ENCODE measurements at places on chromosomes 13 and 19. TPM values are rescaled to one million over a fixed set of nuclear protein-coding genes. Genes with fewer than 3 reads are reported as not detected.

DNA sequence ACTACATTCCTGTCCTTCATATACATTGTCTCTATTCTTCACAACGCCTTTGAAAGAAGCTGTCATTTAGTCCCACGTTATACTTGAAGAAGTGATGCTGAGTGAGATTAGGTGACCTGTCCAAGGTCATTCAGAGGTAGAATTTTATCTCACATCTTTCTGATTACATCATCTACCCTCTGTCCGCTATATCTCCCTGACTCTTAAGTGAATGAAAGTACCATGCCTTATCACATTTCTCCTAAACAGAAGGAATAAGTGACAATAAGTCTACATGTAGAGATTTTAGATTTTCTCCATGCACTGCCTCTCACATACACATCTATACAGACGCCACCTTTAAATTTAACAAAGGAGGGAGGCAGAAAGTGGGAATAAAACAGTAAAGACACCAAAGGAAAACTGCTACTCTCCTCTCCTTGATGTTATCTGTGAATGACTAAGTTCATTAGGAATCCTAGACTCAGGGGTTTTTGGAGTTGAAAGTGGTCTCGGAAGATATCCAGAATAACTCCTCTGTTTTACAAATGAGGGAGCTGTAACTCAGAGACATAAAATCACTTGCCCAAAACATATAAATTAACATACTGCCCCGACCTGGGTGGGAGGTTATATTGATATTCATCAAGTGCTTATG lies 4.9 kb upstream of the CLDN10 start:
- DNase-seq, result no peak

DNA sequence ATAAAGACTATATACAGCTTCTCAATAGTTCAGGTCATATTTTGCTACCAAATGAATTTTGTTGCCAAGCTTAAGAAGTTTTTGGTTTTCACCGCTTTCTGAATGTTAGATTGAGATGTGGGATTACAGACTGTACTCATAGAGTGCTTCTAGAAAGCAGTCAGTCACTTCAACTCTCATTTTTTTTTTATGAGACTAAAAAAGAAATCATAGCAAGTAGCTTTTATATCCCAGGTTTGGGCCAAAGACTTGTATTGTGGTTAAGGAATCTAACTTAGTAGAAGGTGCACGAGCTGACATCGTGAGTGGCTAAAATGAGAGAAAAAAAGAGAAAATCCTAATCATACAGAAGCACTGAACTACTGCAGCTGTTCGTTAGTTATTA lies 2.2 kb upstream of the USPL1 start:
- DNase-seq, result no peak

DNA sequence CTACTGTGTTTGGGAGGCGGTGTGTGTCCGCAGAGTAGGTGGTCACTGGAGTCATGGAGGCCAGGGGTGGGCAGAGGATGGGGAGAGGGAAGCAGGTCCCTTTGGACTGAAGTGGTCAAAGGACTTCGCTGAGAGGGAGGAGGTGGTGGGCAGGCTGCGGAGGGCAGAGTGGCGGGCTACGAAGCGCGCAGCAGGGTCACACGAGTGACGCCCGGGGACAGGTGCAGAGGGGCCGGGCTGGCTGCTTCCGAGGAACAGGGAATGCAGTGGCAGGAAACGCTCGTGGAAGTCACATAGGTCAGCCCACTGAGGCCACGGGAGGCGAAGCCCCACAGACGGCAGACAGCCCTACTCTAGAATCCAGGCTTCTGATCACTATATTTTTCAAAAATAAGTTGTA lies 111.5 kb downstream of the URI1 start:
- no peak for DNase-seq

GRCh38 chr13:44401577-44401976 lies 28.0 kb downstream of the SERP2 start:
- DNase-seq, result no peak

GRCh38 chr13:106100171-106100919 lies 435.1 kb downstream of the EFNB2 start:
- peak; percentile 46 for DNase-seq

DNA sequence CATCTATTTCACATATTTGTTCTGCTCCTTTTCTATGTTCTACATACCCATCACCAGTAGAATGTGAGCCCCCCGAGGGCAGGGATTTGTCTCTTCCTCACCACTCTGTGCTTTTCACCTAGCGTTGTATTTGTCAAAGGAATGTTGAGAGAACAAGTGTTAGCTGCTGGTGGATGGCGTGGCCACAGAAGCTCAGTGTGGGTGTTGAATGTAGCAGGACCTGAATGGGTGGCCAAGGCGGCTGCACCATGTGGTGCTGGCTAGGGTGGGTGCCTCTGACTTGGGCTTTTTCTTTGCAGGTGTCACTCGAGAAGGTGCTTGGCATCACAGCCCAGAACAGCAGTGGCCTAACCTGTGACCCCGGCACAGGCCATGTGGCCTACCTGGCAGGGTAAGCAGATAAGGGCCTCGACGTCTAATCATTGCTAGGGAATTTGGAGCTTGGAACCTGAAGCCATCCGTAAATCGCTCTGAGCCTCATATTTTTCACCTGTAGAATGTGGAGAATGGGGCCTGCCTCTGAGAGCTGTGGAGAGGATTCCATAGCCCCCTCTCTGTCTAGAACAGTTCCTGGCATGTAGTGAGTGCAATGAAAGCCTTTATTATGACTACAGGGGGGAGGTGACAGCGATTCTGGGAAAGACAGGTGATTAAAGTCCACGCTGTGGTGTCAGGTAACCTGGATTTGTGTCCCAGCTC lies 3.9 kb downstream of the WDR62 start:
- DNase-seq, result no peak

DNA sequence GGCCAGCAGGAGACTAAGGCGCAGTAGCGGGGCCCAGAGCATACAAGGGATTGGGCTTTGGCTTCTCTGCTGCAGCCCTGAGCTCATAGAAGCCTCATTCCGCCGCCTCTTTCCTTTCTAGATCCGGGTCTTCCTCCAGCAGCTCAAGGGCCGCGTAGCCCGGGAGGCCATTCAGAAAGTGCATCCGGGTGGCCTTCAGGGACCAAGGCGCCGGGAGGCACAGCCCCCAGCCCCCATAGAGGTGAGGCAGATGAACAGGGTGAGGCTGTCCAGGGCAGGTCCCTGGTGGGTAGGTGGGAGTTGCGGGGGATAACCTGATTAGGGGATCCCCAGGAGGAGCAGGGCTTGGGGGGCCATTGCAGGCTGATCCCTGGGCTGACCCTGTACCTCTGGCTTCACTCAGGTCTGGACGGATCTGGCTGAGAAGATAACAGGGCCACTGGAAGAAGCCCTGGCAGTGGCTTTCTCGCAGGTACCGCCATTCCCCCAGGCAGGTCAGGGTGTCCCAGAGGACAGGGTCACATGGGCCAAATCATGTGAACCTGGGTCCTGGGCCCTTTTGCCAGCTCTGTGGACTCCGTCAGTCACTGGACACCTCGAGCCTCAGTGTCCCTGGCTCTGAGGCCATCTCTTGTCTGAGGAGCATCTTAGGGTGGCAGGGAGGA lies 1.3 kb downstream of the SNAPC2 start:
- DNase-seq, result no peak

- no peak for DNase-seq
These were observed 3.1 kb upstream of the SDHAF1 start for GRCh38 chr19:35991731-35992450.

DNA sequence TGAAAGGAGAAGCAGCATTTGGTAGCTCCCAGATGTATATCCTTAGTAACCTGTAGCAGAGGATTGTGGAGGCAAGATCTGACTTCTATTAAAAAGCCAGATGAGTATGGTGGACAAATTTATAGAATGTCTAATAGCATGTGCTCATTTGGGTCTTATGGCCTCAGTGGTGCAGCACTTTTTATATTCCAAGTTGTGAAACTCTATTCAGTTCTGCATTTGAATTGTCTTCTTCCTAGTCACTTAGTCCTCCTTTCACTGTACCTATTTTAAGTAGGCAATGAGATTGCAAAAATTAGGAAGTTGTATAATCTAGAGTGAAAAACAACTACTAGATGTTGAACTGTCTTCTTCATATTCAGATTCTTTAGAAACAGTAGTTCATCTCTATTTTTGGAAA lies 412.5 kb upstream of the PCDH9 start:
- no peak for DNase-seq

GRCh38 chr13:112229992-112230872 lies 145.9 kb upstream of the SPACA7 start:
- no peak for DNase-seq

DNA sequence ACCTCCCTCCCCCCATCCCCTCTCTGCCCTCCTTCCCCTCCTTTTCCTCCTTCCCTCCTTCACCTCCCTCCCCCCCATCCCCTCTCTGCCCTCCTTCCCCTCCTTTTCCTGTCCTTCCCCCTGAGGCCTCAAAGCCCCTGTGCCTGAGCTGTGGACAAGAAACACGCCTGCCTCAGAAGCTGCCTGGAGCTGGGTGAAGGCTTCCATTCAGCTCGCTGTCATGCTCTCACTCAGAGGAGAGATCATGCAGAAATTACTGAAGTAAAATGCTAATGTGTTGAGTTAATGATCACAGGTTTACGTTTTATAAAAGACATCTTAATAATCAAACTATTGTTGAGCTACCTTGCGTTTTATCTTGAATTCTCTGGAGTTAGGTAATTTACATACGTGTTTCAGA lies 114.5 kb downstream of the ATP11A start:
- DNase-seq, result no peak

- no peak for DNase-seq
These were observed 14.3 kb upstream of the FNDC3A start for GRCh38 chr13:48961379-48961778.

- DNase-seq, result no peak
These were observed 561.3 kb downstream of the FGF9 start for GRCh38 chr13:22232186-22232585.

DNA sequence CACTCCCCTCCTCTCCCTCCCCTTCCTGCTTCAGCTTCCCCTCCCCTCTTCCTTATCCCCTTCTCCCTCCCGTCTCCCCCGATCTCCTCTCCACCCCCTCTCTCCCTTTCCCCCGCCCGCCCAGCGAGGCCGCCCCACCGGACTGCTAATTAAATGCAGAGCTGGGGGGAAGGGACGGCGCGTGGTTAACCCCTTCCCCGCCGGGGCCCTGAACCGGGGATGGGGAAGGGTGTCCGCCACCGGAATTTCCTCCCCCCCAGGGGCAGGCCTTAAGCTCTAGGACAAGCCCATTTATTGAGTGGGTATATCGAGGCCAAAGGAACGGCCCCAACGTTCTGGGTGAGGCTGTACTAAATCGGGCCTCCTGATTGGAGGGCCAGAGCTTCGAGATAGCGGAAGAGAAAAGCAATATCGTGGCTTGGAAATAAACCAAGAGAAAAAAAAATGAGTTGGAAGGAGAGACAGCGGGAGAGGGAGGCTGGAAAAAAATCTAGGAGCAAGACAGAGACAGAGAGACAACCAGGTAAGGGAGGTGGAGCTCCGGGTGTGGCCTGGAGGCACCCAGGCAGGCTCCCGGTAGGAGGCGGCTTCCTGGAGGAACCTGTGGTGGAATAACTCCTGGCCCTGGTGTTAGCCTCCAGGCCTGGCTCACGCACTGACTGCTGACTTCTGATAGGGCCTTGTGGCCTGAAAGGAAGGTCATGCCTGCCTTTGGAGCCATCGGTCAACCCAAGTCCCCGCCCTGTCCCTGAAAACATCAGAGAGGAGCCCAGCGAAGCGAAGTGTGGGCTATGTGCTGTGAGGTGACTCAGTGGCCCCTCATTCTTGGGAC lies 11.6 kb upstream of the JUND start:
- DNase-seq, result peak; percentile 73

DNA sequence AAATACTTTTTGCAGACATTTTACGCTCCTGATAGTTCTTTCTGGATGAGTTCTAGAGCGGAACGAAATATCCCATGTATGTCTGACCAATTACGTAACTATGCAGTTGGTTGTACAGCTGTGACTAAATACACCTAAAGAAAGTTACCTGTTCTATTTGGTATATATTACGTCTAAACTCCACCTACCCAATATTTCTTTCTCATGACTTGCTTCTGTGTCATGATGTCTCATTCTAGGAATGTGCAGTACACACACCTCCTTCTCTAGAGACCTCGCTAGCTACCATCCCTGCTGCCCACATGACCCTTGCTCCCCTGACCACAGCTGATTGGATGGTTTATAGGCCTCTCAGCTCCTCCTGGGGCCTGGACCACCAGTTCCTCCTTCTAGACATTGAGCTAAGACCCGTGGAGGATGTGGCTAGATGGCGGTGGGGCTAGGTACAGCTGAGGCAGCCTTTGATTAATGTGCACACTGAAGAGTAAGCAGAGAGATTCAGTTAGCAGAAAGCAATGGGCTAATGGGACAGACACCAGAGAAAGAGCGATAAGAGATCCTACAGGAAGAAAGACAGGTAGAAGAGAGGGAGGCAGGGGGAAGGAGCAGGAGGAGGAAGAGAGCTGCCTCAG lies 422.1 kb downstream of the COG6 start:
- DNase-seq, result no peak

GRCh38 chr13:50037788-50038187 lies 22.5 kb downstream of the KCNRG start:
- DNase-seq, result no peak

- no peak for DNase-seq
These were observed 28.7 kb downstream of the ZSWIM4 start for GRCh38 chr19:13823901-13824300.

DNA sequence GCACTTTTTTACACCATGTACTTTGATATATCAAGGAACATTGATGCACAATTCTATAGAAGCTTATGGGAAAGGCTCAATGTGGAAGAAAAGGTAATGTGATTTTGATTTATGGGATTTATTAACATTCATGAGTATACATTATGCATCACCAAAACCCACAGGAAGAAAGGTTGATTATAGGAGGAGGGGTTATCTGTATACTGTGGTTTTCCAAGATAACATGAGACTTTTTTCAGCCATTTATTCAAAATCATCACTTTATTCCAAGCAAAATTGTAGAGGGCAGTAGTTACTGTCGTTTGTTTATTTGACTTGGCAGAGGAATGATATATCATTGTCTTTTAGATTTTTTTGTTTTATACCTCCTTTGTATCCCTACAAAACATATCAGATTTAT lies 54.9 kb downstream of the WDFY2 start:
- DNase-seq, result no peak

- DNase-seq, result peak; percentile 12
These were observed 30.1 kb downstream of the SCEL start for GRCh38 chr13:77565635-77566034.

GRCh38 chr19:1862068-1862423 lies 1.3 kb downstream of the KLF16 start:
- DNase-seq, result no peak

DNA sequence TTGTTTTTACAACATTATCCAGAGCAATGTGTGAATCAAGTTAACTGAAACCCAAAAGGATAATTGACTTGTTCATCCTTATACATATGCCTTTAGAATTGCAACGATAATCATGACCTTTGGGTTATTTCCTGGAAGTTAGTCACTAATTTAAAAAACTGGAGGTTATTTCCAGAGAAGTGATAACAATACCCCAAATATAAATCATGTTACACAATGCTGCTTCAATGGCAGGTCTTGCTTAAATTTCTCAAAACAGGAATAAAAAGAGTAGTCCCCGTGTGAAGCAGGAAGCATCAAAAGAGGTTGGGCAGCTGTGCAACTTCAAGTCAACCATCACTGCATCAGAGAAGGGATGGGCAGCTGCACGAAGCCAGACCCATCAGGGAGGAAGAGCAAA lies 134.4 kb downstream of the EFNB2 start:
- no peak for DNase-seq

GRCh38 chr13:51927129-51927528 lies 65.4 kb downstream of the CCDC70 start:
- DNase-seq, result no peak

GRCh38 chr13:22837980-22838647 lies 342.7 kb upstream of the SGCG start:
- DNase-seq, result no peak

IL12RB1 gene
- total RNA-seq, result not detected

SYCN gene
- total RNA-seq, result not detected

KCNN1 gene
- total RNA-seq, result 0.61 TPM

NLRP4 gene
- total RNA-seq, result 0.52 TPM

ZNF578 gene
- total RNA-seq, result not detected

S1PR5 gene
- total RNA-seq, result 4.4 TPM

Data from HCT116 (cell line).